ENCODE measurements at places on chromosomes 4 and X.
A peak's percentile ranks its signal among the peaks of the same experiment; 100 is the strongest.

- DNase-seq, result peak; percentile 17
Observed at GRCh38 chr4:129455482-129455881, 359.5 kb downstream of the C4orf33 start.

DNA sequence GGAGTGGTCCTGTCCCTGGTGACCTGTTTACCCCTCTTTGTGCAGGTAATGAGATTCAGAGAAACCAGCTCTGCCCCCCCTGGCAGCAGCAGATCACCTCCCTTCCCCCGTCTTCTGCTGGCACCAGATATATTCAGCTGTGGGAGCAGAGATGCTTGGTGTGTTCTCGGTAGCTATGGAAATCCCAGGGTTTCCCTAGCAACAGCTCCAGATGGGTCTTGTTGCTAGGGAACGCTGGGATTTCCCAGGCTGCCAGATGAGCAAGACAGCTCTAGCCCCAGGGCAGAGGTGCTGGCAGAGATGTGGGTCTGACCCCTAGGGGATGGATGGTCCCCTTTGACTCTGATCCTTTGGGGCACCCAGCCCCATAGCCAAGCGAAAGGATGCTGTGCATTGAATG, 20.2 kb downstream of the CETN2 start:
- DNase-seq, result no peak

- no peak for DNase-seq
Observed at GRCh38 chrX:112889400-112889799, 48.8 kb upstream of the AMOT start.

- DNase-seq, result peak; percentile 22
Observed at GRCh38 chrX:23656091-23656490, 11.2 kb upstream of the PRDX4 start.

DNA sequence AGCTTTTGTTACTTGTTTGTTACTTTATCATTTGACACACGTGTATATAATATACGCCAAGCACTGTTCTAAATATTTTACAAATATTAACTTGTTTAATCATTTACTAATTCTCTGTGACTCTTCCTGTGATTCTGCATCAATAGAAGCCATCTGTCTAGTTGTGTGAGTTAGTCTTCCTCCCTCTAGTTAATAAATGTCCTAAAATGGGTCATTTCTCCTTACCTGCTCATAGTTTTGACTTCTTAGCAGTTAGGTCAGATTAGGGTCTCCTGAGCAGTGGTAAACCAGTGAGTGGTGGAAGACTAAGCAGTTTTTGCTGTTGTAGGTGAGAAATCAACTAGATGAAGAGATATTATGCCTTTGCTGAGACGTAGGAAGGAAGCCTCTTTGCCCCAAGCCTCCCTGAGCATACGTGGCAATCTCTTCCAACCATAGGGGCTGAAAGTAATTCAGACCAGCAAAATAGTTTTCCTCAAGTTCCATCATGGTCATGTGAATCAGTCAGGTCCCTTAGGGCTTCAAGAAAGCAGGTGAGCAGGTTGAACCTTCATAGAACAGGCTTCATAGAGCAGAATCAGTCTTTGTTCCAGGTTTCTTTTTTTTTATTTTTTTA, 38.7 kb upstream of the THOC2 start:
- DNase-seq, result no peak

DNA sequence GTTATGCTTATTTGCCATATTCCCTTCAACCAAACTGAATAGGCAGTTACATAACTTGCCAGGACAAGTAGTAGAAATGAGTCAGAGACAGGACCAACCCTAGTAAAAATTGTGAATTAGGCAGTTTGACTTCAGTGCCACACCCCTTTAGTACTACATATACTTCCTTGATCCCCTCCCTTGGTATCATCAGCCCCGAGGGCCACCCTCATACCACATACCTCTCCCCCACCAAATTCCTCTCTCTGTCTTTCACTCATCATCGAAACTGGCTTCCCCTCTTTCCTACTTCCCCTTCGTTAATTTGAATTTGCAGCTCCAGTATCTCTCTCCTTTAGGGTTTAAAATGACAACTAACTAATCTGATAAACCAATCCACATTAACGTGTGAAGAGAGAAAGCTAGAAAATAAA, 7.9 kb upstream of the PTPN13 start:
- DNase-seq, result no peak

DNA sequence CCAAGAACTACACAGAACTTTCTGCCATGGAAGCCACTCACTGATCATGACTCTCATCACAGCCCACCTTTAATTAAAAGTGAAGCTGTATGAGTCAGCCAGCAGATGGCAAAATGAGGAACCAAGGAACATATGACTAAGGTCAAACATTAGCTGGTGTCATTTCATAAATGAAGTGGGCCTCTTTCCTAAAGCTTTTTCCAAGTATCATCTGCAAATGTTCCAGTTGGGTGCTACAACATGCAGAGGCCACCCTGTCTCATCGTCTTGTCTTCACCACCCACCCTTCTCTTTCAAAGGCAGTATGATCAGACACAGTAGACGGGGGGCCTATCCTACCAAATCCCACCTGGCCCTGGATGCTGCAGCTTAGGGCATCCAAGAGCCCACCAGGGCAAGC, 9.2 kb upstream of the EOLA1 start:
- DNase-seq, result no peak

- no peak for DNase-seq
Observed at GRCh38 chr4:76494871-76495590, 60.0 kb downstream of the SHROOM3 start.

DNA sequence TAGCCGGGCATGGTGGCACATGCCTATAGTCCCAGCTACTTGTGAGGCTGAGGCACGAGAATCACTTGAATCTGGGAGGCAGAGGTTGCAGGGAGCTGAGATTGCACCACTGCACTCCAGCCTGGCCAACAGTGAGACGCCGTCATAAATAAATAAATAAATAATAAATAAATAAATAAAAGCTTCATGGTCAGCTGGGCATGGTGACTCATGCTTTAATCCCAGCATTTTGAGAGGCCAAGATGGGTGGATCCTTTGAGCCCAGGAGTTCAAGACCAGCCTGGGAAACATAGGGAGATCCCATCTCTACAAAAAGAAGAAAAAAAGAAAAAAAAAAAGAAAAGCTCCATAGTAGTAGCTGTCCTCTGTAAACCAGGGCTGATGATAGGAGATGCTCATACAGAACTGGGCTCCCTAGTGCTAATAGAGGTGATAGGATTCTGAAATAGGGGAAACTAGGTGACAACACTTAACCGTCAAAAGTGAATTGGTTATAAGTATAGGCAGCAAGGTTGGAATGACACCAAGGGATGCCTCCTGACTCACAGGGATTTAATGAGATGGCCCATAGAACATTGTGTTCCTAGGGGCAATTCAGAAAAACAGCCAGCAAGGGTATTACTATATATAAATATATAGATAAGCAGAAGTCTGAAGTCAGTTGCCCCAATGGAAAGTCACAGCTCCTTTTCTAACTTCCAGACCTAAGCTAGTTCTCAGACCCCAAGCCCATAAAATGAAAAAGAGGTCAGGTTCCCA, 41.8 kb upstream of the ARHGEF6 start:
- DNase-seq, result no peak

DNA sequence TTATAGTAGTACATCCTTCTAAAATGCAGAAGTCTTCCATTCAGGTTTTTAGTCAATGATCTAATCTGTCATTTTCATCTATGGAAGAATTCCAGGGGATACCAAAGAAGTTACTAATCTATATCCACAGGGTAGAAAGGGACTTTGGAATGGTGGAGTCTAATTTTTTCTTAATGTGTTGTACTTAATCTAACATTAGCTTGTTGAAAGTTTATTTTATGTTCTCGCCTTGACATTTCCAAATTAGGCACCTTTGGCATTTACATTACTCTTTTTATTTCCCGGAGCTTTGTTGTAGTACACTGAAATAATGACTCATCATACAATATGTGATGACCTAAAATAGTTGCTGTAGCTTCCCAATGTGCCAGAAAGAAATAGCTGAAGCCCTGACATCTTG, 91.5 kb downstream of the HTR2C start:
- no peak for DNase-seq

DNA sequence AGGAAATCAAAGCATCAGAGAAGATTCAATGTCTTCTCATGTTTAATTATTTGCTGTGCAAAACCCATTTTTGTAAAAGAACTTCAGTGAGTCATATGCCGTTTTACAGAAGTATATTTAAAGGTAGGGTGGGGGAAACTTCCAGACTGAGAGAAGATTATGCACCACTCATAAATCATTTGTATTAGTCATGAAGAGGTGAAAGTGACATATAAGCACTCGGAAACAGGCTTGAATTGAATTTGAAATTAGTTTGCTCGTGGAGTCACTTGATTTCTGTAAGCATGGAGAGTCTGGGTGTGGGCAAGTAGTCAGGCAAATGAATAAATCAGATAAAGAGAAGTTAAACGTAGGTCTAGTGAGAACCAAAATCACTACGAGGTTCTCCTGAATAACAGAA, 335.1 kb downstream of the ANK2 start:
- no peak for DNase-seq

GRCh38 chrX:12771445-12772069, 19.7 kb upstream of the PRPS2 start:
- DNase-seq, result no peak

GRCh38 chrX:16778545-16778944, 7.7 kb upstream of the TXLNG start:
- DNase-seq, result no peak

DNA sequence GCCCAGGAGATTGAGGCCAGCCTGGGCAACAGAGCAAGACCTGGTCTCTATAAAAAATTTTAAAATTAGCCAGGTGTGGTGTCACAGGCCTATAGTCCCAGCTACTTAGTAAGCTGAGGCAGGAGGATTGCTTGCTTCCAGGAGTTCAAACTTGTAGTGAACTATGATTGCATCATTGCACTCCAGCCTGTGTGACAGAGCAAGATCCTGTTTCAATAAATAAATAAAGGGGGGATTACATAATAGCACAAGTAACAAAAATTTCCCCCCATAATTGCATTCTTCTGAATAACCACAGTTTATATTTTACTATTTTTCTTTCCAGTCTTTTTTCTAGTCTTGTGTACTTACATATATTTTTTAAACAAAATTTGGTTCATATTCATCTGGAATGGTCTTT, 135.6 kb downstream of the CHIC2 start:
- no peak for DNase-seq

- DNase-seq, result no peak
Observed at GRCh38 chr4:45215976-45216542, 489.7 kb upstream of the GNPDA2 start.

GRCh38 chr4:73904491-73904890, 35.3 kb downstream of the CXCL1 start:
- no peak for DNase-seq

GRCh38 chrX:86981326-86981879, 536.2 kb upstream of the KLHL4 start:
- no peak for DNase-seq

DNA sequence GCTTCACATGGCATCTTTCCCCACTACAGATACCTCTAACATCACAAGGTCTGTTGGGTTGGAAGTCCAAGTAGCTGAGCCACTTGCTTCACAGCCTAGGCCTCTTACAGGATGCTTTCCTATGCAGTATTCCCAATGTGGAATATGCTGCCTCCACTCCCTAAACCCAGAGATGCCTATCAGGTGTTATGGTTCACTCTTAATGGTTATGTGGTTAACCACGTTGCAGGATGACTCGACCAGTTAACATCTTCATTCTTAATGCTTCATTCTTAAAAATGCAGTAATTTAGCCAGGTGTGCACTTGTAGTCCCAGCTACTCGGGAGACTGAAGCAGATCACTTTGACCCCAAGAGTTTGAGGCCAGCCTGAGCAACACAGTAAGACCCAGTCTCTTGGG, 24.2 kb downstream of the HAUS3 start:
- no peak for DNase-seq

DNA sequence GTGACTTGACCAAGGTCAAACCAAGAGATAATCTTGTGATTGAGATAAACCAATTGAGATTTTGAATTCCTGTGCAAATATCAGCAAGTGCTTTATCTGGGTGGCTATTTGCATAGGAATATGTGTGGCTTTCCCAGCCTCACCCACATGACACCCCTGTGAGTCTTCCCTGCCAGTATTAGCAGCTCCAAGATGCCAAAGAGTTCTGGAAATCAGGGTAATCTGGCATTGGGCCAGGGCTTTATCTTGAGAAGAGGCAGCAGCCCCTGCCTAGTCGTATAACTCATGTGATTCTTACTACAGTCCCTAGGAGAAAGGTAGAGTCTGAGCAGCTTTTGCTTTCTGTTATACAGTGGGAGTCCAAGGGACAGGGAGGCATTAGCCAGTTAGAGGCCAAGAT, 87.7 kb downstream of the RLIM start:
- DNase-seq, result no peak

- DNase-seq, result no peak
Observed at GRCh38 chr4:77695774-77696173, 90.2 kb downstream of the CXCL13 start.

- DNase-seq, result no peak
Observed at GRCh38 chr4:159158985-159159384, 56.1 kb downstream of the RAPGEF2 start.

DNA sequence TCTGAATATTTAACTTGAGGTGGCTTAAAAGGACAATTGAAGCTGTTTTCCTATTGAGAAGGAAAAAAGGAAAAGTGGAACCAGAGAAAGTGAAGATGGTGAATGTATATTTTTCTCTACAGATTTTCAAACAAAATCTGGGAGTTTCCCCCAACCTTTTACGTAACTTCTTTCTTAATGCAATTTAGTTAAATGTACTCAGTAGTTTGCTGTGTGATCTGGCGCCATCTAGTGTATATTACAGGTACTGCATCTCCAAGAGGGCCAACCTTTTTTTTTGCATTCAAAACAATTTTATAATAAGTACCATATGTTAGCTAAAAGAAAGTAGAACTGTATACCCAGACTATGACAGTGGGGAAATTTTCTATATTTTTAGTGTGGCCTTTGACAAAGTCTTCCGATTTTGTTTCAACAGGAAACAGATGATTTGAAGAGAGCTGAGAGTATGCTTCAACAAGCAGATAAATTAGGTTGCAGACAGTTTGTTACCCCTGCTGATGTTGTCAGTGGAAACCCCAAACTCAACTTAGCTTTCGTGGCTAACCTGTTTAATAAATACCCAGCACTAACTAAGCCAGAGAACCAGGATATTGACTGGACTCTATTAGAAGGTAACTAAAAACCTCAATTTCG, 82.0 kb downstream of the PLS3 start:
- peak; percentile 56 for DNase-seq

DNA sequence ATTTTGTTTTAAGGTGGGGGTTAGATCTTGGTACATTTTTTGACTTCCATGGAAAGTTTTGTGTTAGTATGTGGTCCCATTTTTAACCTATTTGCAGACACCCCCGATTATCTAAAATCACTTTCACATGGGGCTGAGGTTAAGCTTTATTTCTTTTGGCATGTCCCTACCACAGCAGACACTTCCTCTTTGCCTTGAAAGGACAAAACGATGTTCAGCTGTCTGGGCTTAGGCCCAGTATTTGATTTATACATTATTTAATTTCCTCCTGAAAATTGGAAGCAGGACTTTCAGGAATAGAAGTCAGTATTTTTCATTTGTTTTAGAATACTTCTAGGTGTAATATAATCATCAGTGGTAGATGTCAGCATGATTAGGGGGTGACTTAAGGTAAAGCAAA, 112.4 kb upstream of the SPRY1 start:
- no peak for DNase-seq

Data from NCI-H2081 (cell line).